Right hindlimb (tissue), 1 donor: ENCODE measurements at places on chromosomes 12 and 14.

GRCh38 chr12:106957583-106957982, 1.9 kb downstream of the TMEM263 start:
- no peak for DNase-seq

DNA sequence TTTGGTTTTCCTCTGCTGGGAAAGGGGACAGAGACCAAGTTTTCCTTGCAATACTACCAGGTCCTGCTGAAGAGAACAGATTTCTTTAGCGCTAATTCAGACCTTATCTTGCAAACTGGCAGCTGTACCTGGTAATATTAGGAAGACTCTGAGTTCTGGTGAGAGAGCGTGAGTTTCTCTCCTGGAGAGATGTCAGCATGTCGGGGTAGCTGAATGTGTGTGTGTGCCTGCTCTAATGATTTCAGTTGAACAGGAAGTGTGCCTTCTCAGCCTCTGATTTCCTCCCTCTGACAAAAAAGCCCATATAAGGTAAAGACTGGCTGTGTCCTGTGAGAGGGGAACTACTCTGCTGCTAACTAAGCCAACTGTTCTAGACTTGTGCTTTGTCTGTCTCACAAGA, 10.3 kb upstream of the ERP27 start:
- DNase-seq = peak; percentile 44

DNA sequence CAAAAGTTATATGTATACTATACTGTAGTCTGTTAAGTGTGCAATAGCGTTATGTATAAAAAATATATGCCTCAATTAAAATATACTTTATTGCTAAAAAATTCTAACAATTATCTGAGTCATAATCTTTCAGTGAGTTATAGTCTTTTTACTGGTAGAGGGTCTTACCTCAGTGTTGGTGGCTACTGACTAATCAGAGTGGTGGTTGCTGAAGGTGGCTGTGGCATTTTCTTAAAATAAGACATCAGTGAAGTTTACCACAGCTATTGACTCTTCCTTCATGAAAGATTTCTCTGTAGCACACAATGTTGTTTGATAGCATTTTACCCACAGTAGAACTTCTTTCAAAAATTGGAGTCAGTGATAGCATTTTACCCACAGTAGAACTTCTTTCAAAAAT, 23.4 kb downstream of the POLR3B start:
- DNase-seq = no peak

- no peak for DNase-seq
Measured at GRCh38 chr14:71231521-71232393, 324.5 kb downstream of the PCNX1 start.

DNA sequence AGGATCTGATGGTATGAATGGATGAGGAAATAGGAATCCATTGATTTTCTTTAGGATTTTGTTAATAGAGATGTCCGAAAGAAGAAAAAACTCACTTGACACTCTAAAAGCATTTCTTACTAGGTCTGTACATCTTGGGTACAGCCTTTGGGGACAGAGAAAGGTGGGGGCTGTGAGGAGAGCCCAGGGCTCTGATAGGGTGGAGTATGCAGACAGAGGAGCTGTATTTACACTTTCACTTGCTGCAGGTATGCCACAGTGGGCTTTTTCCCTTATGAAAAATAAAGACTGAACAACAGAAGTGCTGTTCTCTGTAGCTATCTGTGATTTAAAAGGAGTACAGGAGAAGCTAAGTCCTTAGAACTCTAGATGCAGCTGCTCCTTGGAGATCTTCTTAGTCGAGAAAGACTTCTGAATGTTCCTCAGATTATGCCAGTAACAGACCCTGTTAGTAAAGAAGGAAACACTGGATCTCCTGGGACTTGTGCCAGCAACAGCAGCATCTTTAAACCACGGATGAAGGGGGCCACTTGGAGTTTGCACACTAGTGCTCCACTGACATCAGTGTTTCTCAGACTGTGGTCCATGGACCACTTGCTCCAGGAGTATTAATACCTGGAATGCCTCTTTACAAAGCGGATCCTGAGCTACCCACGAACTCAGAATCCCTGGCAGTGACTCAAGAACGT, 19.4 kb upstream of the RTRAF start:
- DNase-seq = no peak

DNA sequence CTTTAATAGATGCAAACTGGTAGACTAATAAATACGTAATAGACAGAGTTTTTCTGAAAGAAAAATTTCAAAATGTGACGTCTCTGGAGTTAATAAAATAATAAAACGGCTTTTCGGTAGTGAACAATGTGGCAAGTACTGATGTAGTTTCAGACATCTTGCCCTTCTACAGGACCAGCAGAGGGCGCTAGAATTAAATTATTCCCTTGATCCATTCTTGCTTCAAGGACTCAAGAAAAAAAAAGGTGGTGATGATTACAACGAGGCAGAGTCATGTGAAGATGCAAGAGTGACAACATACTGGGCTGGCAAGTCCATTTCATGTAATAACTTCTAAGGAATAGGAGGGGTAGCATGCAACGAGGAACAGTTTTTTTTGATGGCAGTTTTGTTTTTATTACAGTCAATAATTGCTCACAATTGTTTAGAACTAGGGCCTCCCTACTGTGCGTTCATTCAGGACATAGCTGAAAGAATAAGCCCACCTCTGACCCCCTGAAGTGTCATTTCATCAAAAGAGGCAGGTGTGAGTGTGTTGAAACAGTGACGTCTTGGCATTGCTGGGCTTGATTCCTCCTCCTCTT, 101.0 kb upstream of the GZMB start:
- no peak for DNase-seq

- no peak for DNase-seq
Measured at GRCh38 chr12:1013618-1014489, 22.8 kb downstream of the ERC1 start.

- no peak for DNase-seq
Measured at GRCh38 chr14:67973436-67973835, 153.9 kb downstream of the RAD51B start.

- DNase-seq = no peak
Measured at GRCh38 chr12:79961411-79961810, 26.5 kb upstream of the PPP1R12A start.

DNA sequence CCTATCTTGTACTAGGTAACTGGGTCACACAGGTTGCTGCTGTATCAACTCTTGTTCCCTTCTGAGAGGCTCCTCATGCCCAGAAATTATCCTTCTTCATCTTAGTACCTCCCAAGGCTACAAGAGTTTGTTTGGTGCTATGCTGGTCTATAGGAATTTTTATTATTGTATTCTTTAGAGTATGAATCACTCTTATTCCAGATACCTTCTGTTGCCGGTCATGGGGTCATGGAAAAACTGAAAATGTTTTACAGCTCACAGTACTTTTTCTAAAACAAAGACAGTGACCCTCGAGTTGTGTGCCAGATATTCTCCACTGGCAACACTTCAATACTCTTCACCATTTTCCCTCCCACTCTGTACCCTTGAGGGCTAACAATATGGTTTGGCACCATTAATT, 1598.0 kb upstream of the TMEM132C start:
- no peak for DNase-seq

GRCh38 chr14:76615331-76615730, 145.9 kb upstream of the VASH1 start:
- DNase-seq = no peak

- DNase-seq = peak; percentile 62
Measured at GRCh38 chr12:91327889-91328288, 145.3 kb upstream of the DCN start.

DNA sequence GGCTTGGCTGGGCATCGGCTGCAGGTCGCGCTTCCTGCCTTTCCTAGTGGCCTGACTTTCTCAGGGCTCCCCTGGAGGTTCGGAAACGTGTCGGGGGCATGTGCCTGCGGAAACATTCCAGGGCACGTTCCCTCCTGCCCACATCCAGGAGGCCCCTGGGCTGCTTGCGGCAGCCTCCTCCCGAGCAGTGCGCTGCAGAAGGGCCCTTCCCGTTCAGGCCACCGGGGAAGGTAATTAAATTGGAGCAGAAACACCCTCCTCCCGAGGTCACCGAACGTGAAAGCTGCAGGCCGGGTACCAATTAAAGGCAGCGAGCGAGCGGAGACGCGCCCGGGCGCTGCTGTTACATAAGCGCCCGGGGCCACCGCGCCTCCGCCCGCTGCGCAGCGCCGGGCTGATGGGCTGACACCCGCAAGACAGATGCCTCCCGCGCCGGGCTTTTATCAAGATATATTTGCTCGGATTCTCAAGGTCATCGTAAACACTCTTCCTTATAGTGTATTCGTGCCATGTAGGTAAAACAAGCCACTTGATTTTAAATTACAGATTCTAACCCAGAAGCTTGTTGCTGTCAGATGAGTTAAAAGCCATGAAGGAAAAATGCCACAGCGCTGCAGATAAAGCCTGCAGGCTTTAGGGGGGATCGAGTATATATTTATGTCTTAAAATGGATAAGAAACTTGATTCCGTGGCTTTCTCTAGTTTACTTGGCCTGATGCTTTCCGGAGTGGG, 31.4 kb downstream of the SSPN start:
- peak; percentile 48 for DNase-seq

- DNase-seq = no peak
Measured at GRCh38 chr14:93916498-93916897, 10.6 kb upstream of the FAM181A start.

GRCh38 chr12:51036279-51036678, 10.1 kb upstream of the SLC11A2 start:
- DNase-seq = no peak

- peak; percentile 55 for DNase-seq
Measured at GRCh38 chr12:130139567-130140421, 22.5 kb upstream of the FZD10 start.

GRCh38 chr12:101027200-101027599, 182.8 kb downstream of the SLC5A8 start:
- no peak for DNase-seq

DNA sequence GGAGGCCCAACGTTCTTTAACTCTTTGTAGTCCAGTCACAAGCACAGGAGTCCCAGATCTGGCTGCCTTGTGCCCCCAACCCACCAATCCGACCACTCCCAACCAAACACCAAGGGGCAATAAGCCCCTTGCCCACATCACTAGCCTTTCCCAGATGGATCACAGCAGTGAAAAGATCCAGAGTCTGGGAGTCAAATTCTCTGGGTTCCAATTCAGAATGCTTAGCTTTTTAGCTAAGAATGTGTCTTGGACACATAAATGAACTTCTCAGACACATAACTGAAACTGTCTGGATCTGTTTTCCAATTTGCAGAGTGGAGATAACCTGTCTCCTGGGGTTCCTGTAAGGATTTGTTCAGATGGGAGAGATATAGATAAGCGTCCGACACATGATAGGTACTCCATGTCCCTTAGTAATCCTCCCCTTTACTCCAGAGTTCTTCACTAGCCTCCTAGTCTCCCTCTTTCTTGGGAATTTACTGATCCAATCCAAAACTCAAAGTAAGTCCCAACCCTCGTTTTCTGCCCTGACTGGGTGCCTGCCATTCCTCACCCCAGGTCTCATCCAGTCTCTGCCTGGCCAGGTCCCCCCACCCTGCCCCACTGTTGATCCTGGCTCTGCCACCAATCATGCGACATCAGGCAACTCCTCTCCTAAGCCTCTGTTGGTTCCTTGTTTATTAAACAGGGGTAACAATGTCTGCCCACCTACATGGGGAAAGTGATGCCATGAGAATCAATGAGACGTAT, 439 bp upstream of the TNFRSF1A start:
- no peak for DNase-seq

- no peak for DNase-seq
Measured at GRCh38 chr12:54444206-54444605, 25.1 kb upstream of the ITGA5 start.

DNA sequence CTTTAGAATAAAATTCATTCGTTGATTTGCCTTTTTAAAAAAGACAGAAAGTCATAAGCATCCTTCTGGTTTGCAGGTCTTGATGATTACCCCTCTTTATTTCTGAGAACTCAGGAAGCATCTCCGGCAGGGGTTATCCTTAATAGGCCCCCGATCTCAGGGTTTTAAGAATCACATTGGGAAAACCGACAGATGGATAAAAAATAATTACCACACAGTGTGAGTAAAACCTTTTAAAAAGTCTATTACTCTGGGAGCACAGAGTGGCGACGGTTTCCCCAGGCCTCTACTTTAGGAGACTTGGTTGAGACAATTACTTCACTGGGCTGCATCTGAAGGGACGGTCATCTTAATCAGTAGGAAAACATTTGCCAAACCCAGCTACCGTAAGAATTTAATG, 56.5 kb downstream of the KCNMB4 start:
- DNase-seq = no peak

DNA sequence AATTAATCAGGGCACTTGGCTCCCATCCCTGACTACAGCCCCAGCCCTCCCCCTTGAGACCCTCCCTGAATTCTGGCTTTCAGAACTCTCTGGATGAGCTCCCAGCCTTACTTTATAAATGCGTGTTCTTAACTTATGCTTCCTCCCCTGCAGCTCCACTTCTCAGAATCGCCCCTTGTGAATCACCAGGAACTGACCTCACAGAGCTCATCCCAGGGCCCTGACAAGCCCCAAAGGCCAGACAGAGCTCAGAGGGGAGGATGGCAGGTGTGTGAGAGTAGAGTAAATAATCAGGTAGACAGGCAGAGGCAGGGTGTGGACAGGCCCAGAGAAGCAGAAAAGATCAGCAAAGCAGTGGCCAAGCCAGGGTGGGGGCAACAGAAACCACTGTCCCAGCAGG, 68.2 kb upstream of the FOXN3 start:
- no peak for DNase-seq

GRCh38 chr12:84159260-84159659, 753.3 kb downstream of the SLC6A15 start:
- DNase-seq = no peak

DNA sequence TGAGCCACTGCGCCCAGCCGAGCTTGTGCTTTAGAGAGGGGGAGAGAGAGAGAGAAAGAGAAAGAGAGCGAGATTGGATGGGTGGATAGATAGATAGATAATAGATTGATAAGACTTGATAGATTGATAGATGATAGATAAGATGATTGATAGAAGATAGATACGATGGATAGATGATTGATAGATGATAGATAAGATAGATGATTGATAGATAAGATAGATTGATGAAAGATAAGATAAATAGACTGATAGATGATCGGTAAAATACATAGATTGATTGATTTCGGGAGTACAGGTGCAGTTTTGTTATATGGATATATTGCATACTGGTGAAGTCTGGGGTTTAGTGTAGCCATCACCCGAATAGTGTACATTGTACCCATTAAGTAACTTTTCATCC, 65.9 kb downstream of the SPRING1 start:
- no peak for DNase-seq

DNA sequence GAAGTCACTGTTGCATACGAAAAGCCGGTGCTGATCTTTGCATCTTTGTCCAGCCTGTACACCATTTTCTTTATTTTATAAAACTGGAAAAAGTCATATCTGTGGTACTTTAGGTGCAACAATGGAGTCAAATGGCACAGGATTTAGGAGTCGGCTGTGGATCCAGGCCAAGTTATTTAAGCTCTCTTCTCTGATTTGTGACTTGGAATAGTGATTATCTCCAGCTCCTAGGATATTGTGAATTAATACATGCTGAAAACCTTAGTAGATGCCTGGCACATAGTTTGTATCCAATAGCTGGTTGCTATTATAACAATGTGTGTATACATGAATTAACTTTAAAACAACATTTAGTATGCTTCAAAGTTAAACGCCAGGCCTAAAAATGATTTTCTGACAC, 6.2 kb upstream of the CCER1 start:
- DNase-seq = no peak
